SW480 (cell line): ENCODE measurements at places on chromosomes 11 and 22.

GRCh38 chr22:18000441-18001039 is 23.8 kb downstream of the MICAL3 start:
- DNase-seq, result no peak

GRCh38 chr11:99449345-99449744 is 428.6 kb downstream of the CNTN5 start:
- DNase-seq, result no peak

DNA sequence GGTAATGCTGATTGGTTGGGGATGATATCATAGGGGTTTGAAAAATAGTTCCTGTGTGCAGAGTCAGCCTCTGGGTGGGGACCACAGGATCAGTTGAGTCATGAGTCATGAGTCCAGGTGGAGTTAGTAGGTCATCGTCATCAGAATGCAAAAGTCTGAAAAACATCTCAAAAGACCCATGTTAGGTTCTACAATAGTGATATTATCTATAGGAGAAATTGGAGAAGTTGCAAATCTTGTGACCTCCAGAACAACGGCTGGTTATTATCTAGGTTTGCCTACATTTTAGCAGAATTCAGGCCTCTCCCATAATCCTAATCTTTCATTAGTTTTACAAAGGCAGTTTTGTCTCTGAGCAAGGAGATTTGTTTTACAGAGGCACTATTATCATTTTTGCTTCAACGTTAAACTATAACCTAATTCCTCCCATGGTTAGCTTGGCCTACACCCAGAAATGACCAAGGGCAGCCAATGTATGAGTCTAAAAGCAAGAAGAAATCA is 38.9 kb downstream of the MS4A2 start:
- DNase-seq, result no peak

DNA sequence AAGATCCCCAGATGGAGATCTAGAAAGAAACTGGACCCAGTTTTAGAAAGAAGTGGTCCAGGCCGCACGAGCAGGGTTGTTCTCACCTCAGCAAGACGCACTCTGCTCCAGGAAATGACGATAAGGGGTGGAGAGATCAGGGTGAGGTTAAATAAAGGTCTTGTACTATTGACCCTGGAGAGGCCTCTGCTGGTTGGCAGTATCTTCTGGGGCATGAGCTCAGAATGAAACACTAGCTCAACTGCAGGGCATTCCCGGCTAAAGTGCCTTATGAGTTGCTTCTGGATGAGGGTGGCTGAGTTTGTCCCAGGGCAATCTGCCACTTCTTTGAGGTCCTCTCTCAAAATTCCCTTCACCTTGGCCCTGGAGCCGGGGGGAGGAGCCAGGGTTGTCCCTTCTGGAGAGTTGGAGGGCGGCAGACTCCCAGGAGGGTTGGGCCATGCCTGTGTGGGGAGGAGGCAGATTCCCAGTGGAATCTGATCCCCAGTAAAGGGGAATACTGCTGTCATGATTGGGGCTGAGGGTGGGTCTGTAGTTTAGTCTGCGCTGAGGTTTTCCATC is 10.9 kb downstream of the USP2 start:
- DNase-seq, result no peak

DNA sequence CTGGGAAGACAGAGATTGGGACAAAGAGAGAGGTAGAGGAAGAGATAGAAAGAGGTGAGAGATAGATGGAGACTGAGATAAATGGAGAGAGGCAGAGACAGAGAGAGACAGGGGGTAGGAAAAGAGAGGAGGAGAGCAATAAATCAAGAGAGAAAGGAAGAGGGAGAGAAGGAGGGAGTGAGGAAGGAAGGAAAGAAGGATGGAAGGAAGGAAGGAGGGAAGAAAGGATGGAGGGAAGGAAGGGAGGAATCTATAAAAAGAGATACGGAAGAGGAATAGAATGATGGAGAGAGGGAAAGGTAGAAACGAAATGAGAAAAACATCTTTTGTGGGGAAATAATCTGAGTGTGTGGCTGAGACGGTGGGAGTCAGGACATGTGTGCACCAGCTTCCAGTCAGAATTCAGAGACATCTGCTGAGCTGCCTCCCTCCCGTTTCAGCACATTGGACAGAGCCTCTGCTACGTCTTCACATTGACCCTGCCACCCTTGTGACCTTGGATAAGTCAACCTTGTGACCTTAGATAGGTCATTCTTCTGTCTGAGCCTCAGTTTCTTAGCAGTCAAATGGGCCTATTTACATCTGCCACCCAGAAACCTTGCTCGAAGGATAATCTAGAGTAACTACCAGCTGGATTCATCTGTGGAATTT is 417.8 kb downstream of the MIAT start:
- DNase-seq, result no peak
